ENCODE measurements at places on chromosomes 5 and 9.
A peak's percentile ranks its signal among the peaks of the same experiment; 100 is the strongest.

DNA sequence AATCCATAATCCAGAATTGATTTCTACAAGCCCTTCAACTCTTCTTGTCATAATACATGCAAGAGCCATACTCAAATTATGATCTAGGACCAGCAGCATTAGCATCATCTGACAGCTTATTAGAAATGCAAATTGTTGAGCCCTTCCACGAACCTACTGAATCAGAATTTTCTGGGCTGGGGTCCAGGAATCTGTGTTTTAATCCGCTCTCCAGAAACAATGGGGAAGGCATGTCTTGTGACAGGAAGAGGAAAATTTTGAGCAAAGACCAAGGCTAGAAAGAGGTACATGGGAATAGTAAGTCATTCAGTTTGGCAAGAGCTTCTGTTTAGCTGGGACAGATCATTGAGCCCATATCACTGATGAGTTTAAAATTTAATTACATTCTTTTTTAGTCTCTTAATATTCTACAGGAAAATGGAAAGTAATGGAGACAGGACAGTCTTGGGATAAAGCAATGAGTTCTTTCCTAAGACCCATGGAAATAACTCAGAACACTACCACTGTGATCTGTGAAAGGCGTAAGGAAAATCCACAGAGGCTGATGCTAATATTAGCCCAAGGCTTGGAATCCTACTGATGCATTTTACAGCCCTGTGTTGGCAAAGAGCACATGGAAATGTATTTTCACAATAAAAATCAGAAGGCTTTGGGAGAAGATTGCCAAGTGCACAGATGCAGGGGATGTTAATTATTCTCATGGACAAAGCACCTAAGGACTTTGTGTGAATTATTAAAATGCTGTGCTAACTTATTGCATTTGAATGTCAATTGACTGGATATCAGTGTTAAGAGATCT is 73.7 kb upstream of the STK32A start:
- no peak overlapping the region for H3K4me3 ChIP-seq
- H3K27me3 ChIP-seq: no peaks in the 10 kb centered on the region
- no peaks in the 10 kb centered on the region for H3K36me3 ChIP-seq
- no peaks in the 10 kb centered on the region for H3K4me1 ChIP-seq
- H3K27ac ChIP-seq: no peak overlapping the region

DNA sequence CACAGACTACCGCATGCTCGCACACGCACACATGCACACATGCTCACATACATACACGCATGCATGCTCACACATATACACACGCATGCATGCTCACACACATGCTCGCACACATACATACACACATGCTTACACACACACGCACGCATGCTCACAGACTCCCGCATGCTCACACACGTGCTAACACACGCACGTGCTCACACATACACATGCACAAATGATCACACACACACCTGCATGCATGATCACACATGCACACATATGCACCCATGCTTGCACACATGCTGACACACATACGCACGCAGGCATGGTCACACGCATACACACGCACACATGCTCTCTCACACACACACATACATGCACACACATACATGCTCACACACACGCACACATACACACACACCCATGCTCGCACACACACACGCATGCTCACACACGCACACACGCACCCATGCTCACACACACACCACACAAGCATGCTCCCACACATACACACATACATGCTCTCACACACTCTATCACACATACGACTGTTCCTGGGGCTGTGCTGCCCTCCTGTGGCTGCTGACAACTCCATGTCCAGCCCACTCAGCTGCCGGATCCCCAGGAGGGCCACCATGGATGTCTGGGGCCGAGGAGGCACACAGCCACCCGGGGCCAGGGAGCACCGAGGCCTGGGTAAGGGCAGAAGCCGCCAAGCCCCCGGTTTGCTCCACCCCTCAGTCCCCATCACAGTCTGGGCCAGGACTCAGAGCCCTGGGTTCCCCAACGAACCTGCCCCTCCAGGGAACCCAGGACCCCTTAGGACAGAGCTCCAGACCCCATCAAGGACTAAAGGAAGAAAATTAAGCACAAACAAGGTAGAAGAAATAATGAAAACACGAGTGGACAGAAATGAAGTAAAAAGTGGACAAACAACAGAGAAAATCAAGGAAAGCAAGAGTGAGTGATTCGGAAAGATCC is 31.4 kb upstream of the EGFL7 start:
- no peaks in the 10 kb centered on the region for H3K27me3 ChIP-seq
- H3K27ac ChIP-seq: no peak overlapping the region
- no peaks in the 10 kb centered on the region for H3K4me1 ChIP-seq
- DNase-seq: peak; percentile 79
- H3K36me3 ChIP-seq: no peaks in the 10 kb centered on the region

DNA sequence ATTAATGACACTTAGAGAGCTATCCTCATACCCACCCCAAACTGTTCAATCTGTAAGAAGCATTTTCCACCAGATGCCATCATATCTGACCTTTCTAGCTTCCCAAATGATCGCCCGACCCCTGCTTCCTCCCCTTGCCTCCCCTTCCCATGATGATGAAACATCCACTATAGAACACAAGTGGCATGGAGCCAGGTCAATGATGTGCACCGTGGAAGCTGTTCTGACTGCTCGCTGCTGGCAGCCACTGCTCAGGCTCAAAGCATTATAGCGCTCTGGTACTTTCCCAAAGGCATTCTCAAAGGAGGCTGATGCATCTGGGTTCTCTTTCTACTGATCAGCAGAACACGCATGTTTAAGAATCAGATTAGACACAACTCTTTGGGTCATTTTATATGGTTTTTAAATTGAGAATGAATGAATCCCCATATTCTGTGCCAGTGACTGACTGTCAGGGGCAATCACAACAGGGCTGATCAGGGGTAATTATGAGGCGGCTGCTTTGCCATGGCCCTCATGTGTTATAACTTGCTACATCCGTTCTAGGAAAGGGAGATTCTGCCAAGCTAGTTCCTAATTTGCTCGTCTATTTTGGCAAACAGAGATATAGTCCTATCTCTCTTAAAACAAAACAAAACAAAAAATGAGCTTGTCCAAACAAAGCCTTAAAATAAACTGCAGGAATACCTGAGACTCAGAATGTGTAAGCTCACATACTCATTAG is 343.7 kb downstream of the ENC1 start:
- H3K27me3 ChIP-seq: no peaks in the 10 kb centered on the region
- H3K4me1 ChIP-seq: no peaks in the 10 kb centered on the region
- no peak for DNase-seq

DNA sequence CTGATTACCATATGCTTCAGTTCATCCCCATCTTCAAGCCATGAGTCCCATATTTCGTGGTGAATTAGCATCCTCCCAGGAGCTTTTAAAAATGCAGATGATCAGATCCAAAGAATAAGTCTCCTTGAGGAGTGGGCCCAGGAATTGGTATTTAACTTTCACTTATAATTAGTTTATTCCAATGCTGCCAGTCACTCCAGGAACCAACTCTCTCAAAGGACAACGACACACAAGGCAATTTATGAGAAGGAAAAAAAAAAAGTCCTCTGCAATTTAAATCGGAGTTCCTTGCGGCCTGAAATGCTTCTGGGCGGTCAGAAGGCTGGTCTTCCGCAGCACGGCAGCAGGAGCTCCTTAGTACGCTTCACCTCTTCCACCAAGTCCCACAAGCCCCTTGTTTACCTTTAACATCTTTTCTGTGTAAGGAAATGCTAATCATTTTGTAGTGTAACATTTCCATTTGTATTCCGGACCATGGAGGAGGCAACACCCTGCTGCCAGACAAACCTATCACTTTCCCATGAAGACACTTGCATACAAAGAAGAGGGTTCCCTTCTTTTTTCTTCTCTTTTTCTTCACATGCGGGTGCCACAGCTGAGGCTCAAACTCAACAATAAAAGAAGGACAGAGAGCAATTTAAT is 16.3 kb upstream of the KCNV2 start:
- peak overlapping the region; percentile 34 for H3K27ac ChIP-seq
- H3K4me3 ChIP-seq: peak overlapping the region; percentile 40
- no peaks in the 10 kb centered on the region for H3K36me3 ChIP-seq
- no peak for DNase-seq

Data from H9 (cell line).